MV-4-11 (cell line): ENCODE measurements at places on chromosomes 2 and 18.

DNA sequence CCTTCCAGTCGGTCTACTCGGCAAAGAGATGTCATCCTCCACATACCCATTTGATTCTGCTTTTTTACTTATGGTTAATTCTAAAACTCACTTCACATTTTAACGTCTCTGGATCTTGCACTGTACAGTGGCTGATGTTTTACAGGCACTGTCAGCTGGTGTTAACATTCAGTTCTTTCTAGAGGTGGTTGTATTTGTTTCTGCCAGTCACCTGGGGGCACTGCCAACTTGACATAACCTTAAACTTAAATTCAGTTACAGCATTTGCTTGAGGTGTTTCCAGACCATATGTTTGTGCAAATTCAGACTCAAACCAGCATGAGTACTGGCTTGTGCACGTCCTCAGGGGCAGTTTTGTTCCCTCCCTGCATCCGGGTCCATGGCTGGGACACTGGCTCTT is 5.3 kb upstream of the TMEM185B start:
- no peak for DNase-seq

DNA sequence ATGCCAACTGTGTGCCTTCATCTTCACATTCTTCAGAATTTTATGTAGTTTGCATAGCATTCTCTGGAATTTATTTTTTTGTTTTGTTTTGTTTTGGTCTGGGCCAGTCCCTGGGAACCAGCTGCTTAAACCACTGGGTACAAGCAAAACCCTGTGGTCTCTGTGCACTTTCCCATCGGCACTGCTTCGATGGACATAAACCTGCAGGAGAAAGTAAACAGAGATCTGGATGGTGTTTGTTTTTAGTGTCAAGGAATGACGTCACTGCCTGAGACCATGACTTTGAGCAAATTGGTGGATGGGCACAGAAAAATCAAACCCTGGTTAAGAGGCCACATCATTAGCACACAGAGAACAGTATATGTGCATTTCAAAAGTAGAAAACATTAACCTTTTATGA is 64.7 kb upstream of the RASGRP3 start:
- DNase-seq, result no peak

DNA sequence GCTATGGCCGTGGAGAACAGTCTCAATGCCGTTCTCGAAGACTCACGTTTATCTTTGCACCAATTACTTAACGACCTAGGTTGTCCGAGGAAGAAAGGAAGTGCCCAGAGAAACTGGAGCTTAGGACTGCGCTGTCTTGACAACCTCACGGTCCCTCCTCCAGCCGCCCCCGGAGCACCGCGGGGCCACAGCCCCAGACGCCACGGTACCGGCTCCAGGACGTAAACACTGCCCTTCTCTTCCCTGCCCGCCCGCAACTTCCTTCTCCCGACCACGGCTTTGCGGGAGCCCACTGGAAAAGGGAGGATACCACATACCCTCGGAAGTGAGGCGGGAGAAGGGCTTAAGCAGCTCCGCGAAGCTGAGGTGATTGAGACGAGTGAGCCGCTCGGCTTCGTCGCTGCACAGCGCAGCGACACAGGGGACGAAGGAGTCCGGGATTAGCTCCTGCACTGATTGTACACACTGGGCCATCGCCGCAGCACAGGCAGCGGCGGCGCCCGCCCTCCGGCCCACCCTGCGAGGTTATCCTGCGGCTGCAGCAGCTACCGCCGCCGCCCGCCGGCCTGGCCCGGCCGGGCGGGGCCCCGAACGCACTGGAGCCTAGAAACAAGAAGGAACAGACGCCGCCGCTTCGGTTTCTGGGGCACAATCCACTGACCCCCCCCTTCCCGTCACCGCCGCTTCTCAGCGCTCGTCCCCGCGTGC is 483 bp downstream of the TRAPPC8 start:
- DNase-seq, result peak; percentile 60

DNA sequence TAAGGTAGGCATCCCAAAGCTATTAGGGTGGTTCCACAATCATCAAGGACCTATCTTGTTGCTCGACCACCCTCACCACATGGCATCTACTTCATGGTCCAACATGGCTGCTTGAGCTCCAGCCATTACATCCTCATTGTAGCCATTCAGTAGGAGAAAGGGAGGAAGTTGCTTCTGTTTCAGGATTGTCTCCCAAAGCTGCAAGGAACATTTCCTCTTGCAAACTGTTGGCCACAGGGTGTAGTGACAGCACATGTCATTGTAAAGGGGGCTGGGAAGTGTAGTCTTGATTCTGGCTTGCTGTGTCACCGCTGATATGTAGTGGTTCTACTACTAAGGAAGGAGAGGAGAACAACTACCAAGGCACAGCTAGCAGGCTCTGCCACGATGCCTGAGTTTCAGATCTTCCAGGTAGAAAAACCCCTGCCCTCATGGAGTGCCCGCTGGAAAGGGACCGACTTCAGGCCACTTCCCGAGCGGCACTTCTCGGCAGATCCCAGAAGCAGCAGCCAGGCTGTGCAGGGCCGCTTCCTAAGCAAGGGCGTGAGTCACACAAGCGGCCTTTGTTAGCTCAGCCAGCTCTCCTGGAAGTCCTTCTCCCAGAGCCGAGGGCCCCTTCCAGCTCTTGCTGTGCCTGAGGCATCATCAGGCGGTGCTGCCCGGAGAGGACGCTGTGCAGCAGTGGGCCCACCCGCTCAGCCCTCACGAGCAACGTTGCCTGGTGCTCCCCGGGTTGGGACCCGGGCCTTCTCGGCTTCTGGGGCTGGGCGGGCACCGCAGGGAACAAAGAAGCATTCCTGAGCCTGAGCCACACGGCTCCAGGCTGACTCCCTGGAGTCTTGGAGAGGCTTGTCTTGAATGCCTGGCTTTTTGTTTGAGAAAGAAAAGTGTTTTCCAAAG is 58.2 kb downstream of the HS6ST1 start:
- DNase-seq, result peak; percentile 25

GRCh38 chr2:40159333-40159732 is 292.6 kb downstream of the SLC8A1 start:
- DNase-seq, result no peak

DNA sequence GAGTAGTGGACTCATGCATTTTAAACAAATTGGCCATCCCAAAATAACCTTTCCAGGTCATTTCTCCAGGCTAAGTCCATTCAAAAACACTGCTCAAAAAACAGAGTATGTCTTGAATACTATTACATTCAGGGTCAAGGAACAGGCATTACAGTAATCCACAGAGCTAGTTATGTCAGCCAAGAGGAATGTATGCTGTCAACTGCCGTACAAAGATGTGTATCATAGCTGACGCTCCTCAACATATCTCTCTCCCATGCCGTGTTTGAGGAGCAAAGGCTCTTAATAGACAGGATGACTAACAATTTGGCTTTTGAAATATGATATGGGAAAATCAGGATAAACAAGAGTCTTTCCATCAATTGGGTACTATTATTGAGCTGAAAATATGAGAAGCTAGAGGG is 68.8 kb upstream of the KCTD1 start:
- no peak for DNase-seq

DNA sequence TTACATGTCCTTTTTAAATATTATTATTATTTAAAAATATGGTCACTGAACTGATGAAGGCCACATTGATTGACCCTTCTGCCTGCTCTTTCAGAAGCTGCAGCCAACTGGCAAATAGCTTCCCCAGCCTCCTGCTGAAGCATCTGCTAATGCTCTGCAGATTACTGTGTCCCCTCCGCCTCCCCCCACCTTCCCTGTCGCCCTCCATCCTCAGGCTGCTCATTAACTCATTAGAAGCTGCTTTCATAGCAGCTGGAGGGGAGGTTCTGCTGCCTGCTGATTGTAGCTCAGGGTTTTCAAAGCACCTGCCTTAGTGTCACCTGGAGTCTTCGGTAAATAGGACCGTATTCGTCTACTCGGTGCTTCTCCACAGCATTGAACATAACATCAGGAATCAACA is 24.8 kb upstream of the LMAN1 start:
- DNase-seq, result no peak

DNA sequence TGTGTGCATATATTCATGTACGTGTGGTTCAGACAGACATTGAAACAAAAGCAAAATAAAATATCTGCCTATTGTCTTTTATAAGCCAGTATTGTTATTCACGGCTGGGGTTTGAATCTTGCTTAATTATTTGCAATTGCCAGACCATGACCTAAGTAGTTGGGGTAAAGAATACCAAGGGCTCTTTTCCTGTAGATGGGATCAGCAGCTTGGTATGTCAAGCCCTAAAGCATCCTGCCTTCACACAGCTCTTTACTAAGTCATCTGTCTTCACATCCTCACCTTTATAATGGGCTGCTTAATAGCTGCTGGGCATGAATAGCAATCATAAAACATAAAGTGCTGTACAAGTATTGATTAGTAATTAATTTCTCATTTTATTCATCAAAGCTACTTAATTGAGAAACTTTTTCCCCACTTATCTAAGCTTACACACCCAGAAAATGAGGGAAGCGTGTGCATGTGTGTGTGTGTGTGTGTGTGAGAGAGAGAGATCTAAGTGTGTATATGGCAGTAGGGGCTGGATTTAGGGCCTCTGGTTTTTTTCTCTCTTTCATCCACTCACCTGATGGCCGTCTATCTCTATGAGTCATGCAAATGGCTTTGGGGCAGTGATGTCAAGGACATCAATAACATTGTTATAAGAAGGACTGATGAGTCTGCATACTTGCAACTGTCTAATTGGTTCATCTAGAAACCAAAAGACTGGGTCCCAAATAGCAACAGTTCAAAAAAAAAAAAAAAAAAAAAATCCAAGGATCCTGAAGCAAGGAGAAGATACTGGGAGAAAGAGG is 244.1 kb upstream of the TNP1 start:
- DNase-seq, result no peak

DNA sequence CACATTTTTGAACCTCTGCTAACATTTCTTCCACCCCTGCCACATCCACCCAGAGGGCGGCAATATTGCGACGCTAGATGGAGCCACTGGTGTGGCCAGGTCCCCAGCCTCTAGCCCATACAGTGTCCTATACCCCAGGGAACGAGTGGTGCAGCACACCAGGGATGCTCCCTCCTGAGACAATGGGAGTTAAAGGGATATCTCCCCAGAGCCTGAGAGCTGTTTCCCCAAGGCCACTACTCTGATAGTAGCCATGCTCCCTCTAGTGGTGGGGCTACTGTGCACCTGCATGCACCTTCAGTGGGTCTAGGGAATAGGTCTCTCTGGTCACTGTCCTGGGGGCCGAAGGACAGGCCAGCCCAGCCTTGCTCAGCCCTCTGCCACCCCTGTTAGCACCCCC is 336.4 kb upstream of the FSHR start:
- no peak for DNase-seq

DNA sequence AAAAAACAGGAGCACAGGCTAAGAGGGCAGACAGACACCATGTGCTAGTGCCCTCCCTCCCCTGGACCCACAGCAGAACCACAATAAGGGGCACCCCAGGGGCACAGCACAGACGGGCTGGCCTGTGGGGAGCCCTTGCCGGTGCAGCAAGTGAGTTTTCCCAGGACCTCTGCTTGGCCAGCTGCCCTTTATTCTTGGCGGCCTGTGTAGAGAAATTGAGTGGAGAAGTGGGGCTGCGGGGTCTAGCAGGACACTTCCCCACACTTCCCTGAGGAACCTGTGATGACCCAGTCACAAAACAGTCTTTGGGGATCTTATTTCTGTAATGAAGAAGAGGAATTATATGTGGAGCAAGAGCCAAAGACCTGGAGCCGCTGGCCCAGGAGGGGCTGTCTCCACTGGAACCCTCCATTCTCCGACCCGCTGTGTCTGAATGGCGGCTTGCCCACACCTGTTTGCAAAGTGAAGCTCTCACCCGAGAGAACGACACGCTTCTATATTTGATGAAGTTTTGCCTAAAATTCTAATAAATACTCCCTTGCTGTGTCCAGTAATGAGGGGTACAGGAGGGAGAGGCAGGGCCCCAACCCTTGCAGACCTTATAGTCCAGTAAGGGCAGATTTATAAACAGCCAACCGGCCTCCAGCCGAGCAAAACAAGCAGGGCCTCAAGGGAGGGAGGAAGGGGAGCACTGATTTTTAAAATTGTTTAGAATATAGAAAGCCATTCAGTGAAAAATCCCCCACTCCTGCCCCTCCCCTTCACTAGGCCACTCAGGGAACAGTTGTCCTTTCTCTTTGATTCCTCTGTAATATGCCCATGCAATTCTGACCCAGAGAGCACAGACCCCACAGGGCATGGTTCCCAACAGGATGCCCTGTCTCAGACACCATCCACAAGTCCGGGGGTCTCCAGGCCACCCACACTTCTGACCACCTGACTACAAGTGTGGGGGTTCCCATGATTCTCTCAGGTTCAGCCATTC is 44.7 kb upstream of the SNED1 start:
- no peak for DNase-seq

GRCh38 chr2:19897623-19898245 is 4.0 kb downstream of the TTC32 start:
- DNase-seq, result no peak

- DNase-seq, result no peak
Measured at GRCh38 chr2:29420999-29421782, 306.0 kb downstream of the CLIP4 start.

DNA sequence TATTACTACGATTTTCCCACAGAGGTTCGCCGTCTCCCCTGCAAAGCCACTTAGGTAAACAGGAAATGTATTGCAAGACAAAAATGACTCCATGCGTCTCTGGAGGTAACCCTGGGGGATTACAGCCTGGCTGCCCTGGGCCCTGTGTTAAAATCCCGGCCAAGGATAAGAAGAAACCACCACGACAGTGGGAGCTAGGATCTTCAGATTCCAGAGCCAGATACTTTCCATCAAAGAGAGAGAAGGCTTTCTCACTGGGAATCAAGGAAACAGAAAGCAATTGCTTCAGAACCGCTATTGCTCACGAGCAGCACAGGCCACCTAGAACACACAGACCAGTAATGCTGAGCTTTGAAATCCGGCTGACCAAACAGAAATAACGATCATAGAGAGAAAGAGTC is 97.9 kb upstream of the ZNF516 start:
- DNase-seq, result no peak

DNA sequence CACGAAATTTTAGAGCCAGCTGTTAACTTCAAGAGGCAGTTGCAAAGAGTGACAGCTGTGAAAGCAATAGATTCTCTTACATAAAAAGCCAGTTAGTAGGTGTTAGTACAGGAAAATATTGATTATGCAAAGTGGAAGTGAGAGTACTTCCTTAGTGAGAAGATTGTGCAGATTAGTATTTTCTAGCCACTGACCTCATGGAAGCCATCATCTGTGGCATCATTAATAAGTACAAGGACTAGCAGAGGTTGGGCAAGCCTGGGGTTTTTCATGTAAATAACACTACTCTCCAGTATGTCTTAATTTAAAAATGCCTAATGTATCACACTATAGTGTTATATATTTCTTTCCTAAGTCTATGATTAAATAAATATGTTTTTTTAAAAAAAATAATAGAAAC is 166.2 kb upstream of the DTNA start:
- DNase-seq, result peak; percentile 16

- no peak for DNase-seq
Measured at GRCh38 chr2:28461056-28461455, 34.8 kb upstream of the PLB1 start.

DNA sequence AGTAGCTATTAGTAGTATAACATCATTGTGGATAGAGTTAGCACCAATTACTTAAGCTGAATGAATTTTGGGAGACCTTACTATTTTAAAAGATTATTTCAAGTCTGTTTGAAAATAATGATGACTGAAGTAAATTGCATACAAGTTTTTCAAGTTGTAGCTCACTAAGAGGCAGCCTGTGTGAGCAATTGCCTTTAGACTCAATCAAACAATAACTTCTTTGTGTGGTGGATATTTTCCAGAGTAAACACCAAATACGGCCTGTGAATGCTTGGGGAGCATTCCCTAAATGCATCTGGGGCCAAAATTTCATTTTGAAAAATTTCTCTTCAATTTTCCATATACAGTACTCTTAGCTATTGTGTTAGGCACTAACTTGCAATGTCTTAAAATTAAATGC is 7.9 kb downstream of the SERPINB12 start:
- DNase-seq, result no peak

GRCh38 chr2:31089645-31090044 is 48.6 kb downstream of the GALNT14 start:
- DNase-seq, result no peak
